ENCODE measurements at places on chromosomes 7 and 10. TPM values are rescaled to one million over a fixed set of nuclear protein-coding genes. Genes with fewer than 3 reads are reported as not detected.
A peak's percentile ranks its signal among the peaks of the same experiment; 100 is the strongest.

DNA sequence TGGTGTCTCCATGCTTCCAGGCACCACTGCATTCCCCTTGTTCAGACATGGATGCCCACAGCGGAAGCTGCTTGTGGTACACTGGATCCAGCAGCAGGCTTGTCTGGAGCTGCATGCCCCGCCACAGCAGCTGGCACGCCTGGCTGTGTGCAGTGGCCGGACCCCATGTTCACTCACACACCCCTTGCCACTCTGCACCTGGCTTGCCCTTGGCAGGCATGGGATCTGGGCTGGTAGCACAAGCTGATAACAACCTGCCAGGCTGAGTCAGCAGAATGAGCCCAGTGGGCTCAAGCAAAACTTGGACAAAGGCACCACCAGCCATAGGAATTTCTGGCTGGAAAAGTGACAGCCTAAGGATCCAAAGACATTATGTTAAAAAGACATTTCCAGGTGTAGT lies 91.8 kb upstream of the TMEM168 start:
- H3K27ac ChIP-seq = no peak overlapping the region
- no peak overlapping the region for H3K4me3 ChIP-seq
- no peaks in the 10 kb centered on the region for H3K4me1 ChIP-seq
- peak; percentile 46 for DNase-seq
- no peaks in the 10 kb centered on the region for H3K27me3 ChIP-seq
- H3K36me3 ChIP-seq = no peaks in the 10 kb centered on the region

- H3K27ac ChIP-seq = no peak overlapping the region
- no peaks in the 10 kb centered on the region for H3K36me3 ChIP-seq
- no peak for DNase-seq
- no peak overlapping the region for H3K4me3 ChIP-seq
Measured at GRCh38 chr10:67284589-67284988, 358.8 kb downstream of the LRRTM3 start.

ZNF487 gene
- total RNA-seq = 3.0 TPM

DNA sequence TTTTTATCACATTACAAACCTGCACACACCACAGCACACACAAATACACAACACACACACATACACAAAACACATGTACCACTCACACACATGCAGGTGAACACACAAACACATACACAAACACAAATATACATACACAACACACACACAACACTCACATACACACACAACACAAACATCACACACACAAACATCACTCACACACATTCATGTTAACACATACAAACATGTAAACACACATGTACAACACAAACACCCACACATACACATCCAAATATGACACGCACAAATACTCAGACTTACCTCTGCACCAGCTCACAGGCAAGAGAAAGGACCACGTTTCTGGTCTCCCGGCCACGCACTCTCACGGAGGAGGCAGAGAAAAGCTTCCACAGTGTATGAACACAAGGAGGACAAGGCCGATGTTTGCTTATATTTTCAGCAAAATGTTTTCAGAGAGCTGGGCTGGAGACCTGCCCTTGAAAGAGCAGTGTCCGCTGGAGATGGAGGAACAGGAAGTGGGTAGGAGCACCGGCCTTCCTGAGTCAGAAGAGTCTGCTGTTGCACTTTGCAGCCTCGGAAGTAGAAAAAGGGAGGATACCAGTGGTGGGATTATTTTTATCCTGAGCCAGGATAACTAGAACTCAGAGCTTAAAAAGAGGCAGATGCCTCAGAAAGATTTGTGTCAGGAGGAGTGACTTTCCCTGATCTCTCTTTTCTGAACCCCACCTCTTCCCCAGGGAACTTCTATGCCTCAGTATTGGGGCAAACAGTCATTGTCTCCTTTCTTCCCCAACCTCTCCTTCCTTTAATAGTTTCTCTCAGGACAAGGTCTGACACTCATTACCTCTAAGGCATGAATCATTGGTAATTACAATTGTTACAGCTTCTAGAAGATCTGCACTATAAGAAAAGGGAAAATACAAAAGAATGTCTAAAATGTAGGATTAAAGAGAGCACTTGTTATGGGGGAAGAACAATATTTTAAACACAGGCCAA lies at the start of gene GIMAP6:
GIMAP6 (minus strand) TSS at position 520 of the 999 bp plus-strand sequence. CDS start 2,243 bp downstream, outside the sequence.
- H3K27me3 ChIP-seq = no peaks in the 10 kb centered on the region
- H3K36me3 ChIP-seq = no peaks in the 10 kb centered on the region
- DNase-seq = no peak
- H3K4me3 ChIP-seq = no peak within 1 kb of the TSS
- H3K4me1 ChIP-seq = no peaks in the 10 kb centered on the region
- no peak within 1 kb of the TSS for H3K27ac ChIP-seq

DNA sequence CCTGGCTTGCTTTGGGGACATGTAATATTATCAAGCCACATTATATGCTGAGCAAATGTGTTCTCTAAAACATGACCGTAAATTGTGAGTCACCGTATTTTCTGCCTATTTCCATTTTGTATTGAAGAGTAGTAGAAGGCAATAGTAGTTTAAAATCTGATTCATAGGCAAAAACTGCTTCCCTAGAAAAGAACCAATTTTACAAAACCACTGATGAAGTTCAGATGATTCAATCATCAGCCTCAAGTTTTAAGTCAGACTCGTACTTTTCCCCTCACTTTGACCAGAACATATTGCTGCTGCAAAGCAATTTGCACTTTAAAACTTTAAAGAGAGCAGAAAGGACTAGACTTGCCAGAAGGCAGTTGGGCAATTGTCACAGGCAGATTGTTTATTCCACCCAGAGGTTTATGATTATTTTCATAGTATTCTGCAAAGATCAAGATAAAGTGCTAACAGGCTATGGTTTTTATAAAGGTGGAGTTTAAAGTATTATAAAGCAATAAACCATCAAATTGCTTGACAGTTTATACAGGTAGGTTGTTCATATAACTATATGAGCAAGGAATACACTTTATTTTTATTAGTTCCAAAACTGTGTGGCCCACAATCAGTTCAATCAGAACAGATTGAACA lies 168.2 kb downstream of the ETV1 start:
- no peaks in the 10 kb centered on the region for H3K27me3 ChIP-seq
- no peak overlapping the region for H3K27ac ChIP-seq
